Endothelial cell of umbilical vein (primary cell): ENCODE measurements at places on chromosomes 5 and 9. TPM values are rescaled to one million over a fixed set of nuclear protein-coding genes. Genes with fewer than 3 reads are reported as not detected.

DNA sequence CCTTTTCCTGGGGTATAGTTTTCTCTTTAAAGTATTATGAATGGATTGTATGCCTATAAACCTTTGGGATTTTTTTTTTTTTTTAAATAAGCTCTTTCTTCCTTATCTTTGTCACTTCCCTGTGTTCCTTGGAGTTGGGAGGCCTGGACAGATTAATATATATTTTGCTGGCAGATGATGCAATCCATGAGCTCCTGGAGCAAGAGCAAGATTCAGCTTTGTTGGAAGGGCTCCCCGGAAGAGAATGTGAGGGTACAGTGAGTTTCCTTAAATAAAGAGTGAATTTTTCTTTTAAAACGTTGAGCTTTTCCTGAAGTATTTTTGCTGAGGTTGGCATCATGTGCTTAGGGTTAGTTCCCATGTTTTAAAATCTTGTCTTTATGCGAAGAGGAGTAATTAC lies 98.7 kb upstream of the SLC28A3 start:
- no peaks in the 10 kb centered on the region for H3K4me1 ChIP-seq
- no peaks in the 10 kb centered on the region for H3K36me3 ChIP-seq
- no peak overlapping the region for H3K27ac ChIP-seq
- no peak for DNase-seq
- H3K27me3 ChIP-seq: no peaks in the 10 kb centered on the region
- no peak overlapping the region for H3K4me3 ChIP-seq

The ZFR gene
- 58.6 and 60.1 TPM in 2 replicates for total RNA-seq

The RGS3 gene
- 407 and 416 TPM in 2 replicates for total RNA-seq

- no peaks in the 10 kb centered on the region for H3K27me3 ChIP-seq
- H3K27ac ChIP-seq: no peak overlapping the region
- H3K4me1 ChIP-seq: peaks cover 19% of the 10 kb centered on the region
- no peak for DNase-seq
Observed at GRCh38 chr5:119322312-119322947, 33.4 kb upstream of the TNFAIP8 start.

The NKD2 gene
- total RNA-seq: not detected in 2 replicates

DNA sequence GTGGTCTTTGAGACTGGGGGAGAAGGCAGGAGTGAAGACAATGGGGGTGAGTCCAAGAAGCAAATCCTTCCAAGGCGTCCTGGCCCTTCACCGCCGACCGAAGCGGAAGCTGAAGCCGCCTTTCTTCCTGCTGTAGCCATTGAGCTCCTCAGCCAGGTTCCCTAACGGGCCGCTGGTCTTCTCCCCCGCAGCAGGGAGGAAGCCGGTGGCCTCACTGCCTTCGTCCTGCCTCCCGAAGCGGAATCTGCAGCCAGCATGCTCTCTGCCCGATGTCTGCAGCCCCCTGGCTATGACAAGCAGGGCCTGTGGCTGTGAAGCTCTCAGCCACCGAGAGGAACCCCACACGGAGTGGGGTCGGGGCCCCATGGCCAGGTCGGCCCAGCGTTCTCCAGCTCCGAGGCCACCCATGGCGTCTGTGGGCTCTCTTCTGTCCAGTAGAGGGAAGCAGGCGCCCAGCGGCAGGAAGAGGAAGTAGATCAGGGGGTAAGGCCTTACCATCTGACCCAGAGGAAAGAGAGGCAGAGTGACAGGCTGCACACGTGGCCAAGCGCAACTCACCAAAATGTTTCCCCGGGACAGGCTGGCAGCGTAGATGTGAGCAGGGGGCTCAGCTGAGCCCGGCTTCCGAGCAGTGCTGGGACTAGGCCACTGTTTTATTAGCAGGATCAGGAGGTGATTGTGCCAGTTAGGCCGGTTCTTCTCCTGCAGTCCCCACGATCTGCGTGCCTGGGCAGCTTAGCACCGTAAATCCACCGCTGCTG lies 3.1 kb downstream of the QRFP start:
- no peak overlapping the region for H3K27ac ChIP-seq
- no peak overlapping the region for H3K4me3 ChIP-seq
- H3K4me1 ChIP-seq: no peaks in the 10 kb centered on the region
- DNase-seq: no peak

DNA sequence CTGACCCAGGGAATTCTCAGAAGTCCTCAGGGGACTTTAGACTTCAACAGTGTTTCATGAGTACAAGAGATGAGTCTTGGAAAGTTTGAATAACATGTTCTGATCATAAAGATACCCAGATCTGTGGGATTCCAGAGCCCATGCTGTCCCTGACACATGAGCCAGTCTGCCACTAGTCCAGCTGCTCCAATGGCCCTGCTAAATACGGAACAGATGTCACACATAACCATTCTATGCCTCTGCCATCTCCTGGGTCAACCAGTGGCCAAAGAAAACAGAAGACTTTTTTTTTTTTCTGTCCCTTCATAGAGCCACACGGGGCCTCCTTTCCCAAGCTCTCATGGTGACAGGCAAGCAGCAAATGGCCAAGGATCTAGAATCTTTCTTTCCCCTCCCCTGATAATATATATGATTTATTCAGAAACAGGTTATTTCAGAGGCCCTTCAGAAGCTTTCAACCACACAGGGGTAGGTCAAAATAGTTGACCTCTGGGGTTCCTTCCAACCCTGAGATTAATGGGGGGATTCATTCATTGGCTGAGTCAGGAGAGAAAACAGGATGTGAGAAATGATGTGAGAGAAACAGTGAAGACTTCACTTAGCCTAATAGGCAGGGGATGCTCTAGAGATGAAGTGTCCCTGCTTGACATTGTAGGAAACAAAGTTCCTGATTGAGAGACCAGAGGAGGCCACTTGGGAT lies 367.7 kb downstream of the CDK5RAP2 start:
- DNase-seq: no peak
- no peak overlapping the region for H3K4me3 ChIP-seq
- H3K27me3 ChIP-seq: no peaks in the 10 kb centered on the region
- H3K27ac ChIP-seq: no peak overlapping the region

GRCh38 chr9:22005702-22006606 lies 3.2 kb downstream of the CDKN2B start:
- H3K4me1 ChIP-seq: peaks cover 16% of the 10 kb centered on the region
- no peak overlapping the region for H3K27ac ChIP-seq
- H3K4me3 ChIP-seq: no peak overlapping the region
- no peaks in the 10 kb centered on the region for H3K36me3 ChIP-seq
- DNase-seq: no peak
